ENCODE measurements at places on chromosomes 16 and 17.
A peak's percentile ranks its signal among the peaks of the same experiment; 100 is the strongest.

- no peak for DNase-seq
Measured at GRCh38 chr17:64531955-64532371, 25.2 kb downstream of the CEP95 start.

- peak; percentile 79 for DNase-seq
Measured at GRCh38 chr17:21280081-21280518, 4.4 kb upstream of the MAP2K3 start.

DNA sequence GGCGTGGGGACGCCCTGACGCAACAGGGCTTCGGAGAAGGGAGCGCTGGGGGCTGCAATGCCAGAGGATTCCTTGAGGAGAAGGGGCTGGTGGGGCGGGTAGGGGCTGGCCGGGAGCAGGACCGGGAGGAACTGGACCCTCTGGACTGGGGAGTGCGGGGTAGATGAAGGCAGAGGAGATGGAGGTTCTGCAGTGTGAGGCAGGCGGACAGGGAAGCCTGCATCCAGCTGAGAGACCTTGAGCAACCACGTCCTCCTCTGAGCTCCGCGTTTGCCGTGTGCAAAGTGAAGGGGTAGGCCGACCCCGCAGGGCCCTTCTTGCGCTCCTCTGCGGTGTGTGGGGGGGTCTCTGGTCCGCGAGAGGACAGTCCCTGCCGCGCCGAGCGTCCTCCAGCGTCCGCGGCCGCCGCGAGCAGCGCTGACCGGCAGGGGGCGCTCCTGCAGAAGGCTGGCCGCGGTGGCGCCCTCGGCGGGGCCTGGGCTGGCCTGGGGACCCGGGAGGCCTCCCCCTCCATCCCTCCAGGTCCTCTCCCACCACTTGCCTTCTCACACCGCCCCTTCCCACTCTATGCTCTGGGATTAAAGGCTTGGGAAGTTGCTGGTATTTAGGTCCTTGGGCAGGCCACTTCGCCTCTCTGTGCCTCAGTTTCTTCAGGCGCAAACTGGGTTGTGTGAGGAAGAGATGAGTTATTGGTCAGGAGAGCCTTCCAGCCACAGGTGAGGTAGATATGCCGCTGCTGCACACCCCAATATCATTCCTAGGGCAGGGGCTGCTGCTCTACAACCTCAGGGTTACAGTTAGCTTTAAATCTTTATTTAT is 9.6 kb upstream of the WNT9B start:
- DNase-seq = no peak

GRCh38 chr17:80270836-80271235 is 10.2 kb downstream of the RNF213 start:
- DNase-seq = peak; percentile 27

DNA sequence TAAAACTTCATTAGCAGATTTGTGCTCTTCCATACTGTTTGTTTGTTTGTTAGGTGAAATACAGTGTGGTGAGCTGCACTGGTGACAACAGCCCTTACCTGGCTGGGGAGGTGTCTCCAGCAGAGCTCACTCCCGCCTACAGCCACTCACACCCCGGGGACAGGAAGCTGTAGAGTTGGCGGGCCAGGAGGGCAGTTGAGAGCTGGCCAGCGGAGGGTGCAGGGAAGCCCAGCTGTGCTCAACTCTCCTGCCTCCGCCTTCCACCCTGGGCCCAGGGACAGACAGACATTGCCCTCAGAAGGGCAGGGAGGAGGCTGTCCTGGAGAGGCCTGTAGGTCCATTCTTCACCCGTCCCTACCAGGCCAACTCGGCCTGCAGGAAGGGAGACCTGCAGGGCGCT is 48.6 kb upstream of the PVALEF start:
- DNase-seq = no peak

DNA sequence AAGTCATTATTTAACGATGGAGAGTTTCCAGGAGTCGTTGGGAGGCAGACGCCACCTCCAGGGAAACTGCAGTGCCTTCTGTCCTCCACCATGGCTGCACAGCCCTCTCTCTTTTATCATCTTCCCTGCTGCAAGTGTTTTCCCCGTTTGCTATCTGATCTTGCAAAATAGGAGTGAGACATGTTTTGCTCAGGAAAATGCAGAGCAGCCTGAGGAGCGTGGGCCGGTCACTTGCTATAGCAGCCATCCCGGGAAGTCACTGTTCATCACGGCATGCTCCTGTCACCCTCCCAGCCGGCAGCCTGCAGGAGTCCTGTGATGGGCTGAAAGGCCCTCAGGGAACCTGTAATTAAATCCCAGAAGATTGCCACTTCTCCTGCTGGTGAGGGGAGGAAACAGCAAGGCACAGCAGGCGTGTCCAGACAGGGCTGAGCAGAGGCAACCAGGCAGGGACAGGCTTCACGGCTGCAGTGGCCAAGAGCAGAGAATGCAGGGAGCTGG is 143.1 kb downstream of the GSG1L start:
- DNase-seq = no peak

DNA sequence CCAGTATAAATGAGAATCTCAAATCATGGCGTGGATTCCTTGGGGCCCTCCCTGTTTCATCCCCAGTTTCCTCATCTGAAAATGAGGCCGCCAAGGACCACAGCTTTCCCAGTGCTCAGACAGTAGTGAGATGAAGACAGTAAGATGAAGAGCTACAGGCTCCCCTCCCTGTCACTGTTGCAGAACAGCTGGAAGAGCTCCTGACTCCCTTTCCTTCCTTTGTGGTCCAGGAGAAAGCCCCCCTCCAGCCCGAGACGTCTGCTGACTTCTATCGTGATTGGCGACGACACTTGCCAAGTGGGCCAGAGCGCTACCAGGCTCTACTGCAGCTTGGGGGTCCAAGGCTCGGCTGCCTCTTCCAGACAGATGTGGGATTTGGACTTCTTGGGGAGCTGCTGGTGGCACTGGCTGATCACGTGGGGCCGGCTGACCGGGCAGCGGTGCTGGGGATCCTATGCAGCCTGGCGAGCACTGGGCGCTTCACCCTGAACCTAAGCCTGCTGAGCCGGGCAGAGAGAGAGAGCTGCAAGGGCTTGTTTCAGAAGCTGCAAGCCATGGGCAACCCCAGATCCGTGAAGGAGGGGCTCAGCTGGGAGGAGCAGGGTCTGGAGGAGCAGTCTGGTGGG is 3.0 kb upstream of the EFTUD2 start:
- DNase-seq = no peak

GRCh38 chr16:47016700-47017133 is 43.2 kb upstream of the DNAJA2 start:
- DNase-seq = no peak

DNA sequence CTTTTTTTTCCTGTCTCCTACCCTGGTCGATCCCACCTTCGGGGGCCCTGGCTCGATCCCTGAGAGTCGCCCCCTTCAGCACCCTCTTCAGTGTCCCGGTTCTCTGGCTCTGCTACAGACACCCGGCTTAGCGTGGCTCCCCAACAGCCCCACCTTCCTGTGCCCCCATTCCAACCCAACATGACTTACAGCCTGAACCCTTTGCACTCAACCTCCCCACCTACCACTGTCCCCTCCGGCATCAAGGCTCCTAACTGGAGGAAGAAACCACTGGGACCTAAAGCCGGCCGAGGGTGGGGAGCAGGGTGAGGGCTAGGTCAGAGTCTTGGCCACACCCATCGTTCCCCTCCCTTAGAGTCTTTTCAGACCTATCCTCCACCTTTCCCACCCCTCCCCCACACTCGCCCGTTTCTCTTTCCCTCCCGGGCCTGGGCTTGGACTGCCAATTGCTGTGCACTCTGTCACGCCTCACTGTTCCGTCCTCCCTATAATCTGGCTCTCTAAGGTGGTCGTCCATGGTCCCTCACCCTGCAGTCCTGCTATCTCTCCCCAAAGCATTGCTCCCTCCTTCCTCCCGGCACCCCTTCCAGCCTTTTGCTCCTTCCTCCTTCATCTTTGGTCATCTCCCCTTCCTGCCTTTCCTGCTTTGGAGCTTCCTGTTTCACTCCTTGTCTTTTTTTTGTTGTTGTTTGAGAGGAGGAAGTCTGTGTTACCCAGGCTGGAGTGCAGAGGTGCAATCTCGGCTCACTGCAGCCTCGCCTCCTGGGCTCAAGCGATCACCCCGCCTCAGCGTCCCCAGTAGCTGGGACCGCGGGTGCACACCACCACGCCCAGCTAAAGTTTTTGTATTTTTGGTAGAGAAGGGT is 890 bp upstream of the CLDN7 start:
- no peak for DNase-seq

- DNase-seq = no peak
Measured at GRCh38 chr17:44115585-44116415, 7.6 kb downstream of the HDAC5 start.

GRCh38 chr16:50193594-50193993 is 40.5 kb downstream of the TENT4B start:
- no peak for DNase-seq

GRCh38 chr17:39677542-39678339 is 9.5 kb downstream of the PNMT start:
- DNase-seq = no peak

DNA sequence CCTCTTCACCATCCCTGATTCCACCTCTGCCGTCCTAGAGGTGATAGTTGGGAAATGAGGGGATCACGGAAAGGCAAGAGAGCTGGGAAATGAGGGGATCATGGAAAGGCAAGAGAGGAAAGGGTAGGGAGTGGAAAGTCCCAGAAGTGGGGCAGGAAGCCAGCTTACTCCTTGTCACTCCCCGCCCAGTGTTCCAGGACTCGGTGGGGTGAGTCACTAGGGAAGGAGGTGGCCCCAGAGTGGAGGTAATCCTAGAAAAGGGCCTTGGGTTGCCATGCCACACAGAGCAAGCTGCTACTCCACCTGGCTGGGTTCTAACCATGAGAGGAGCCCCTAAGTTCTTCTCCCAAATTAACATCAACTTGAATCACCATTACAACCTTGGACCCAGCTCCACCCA is 14.8 kb downstream of the ALOXE3 start:
- no peak for DNase-seq

GRCh38 chr17:55704401-55704800 is 18.3 kb downstream of the TMEM100 start:
- DNase-seq = no peak

GRCh38 chr17:39359994-39360393 is 41.4 kb downstream of the FBXL20 start:
- no peak for DNase-seq

- DNase-seq = no peak
Measured at GRCh38 chr16:53761962-53762703, 58.2 kb downstream of the FTO start.

DNA sequence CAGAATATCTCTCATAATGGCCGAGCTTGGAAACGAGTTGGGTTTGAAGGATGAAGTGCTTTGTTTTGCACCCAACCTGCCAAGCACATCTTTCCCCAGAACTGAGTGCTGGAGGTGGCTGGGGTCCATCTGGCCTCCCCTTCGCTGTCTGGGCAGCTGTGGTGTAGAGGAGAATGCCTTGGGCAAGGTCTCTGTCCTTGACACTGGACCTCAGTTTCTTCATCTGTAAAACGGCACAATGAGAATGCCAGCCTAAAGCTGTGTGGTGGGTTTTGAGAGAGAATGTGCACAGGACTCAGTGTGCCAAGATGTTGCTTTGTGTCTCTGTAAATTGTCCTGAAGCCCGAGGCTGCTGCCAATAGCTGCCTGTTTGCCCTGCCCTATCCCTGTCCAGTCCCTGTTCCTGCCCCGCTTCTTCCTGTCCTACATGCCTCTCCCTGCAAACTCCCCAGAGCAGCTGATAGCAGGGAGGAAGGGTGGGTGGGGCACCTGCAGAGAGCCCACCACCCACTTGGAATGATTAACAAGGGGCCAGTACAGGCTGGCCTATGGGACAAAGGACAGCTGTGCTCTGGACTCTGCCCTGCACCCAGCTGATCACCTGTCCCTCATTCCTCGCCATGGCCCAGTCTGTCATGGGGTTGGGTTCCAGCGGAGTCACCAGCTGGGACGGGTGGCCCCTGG is 15.3 kb downstream of the LASP1 start:
- no peak for DNase-seq

- DNase-seq = no peak
Measured at GRCh38 chr17:15744074-15744676, 12.1 kb downstream of the TBC1D26 start.
